Neural crest cell (in vitro differentiated cells): ENCODE measurements at places on chromosomes 4 and X.

DNA sequence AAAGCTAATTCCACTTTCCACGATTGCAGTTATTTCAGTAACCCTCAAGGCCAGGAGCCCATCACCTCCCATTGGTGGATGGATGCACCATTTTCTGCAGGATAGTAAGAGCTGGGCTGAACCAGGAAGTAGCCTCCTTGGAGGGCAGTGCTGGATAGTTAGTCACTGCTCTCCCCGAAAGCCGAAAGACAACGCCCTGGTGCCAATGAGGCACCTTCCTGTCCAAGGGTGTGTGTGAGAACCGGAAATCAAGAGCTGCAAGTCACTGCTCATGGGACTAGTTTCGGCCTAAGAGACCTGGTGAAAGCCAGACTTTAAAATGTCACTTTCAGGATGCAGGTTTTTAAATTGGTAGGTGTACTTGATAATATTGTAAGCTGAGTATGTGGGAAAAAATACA, 203.8 kb upstream of the HS3ST1 start:
- DNase-seq, result no peak

DNA sequence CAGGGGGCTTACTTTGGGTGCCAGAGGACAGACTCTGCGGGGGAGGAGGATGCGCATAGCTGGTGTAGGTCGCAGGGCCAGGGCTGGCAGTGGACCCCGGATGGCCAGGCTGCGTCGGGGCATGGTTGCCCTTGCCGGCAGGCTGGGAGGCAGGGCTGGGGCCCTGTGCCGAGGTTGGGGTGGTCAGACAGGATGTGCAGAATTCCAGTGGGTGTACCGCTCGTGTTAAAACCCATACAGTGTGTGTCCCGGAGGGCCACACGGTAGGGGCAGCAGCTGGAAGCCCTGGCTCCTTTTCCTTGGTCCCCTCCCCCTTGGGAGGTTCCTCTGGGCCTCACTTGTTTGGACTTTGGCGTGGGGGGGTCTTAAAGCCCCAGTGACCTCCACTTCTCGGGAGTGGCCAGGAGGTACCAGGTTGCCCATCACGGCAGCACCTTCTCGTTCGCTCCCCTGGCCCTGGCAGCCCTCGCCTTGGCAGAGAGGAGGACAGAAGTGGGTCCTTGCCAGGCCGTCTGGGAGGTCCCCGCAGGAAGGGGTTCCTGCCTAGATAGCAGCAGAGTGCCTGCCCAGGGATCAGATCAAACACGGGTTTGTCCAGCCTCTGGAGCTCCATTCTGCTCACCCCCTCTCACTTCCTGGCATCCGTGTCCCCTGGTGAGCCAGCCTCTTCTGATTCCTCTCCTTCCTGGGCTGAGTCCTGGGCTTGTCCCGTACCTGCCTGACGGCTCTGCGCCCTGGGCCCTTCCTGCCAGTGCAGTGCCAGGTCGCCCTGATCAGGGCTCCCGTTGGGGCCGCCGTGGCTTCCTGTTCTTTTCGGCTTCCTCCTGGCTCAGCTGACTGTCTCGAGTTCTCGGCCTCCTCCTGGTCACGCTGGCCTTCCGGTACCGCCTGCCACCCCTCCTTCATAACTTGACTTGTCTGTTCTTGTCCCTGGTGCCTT, 56.7 kb upstream of the HGFAC start:
- DNase-seq, result no peak

- no peak for DNase-seq
Measured at GRCh38 chr4:174211622-174212044, 71.8 kb downstream of the FBXO8 start.

GRCh38 chrX:116863029-116863428, 400.3 kb upstream of the CT83 start:
- DNase-seq, result no peak

- no peak for DNase-seq
Measured at GRCh38 chrX:28590396-28590795, 3.1 kb downstream of the IL1RAPL1 start.

DNA sequence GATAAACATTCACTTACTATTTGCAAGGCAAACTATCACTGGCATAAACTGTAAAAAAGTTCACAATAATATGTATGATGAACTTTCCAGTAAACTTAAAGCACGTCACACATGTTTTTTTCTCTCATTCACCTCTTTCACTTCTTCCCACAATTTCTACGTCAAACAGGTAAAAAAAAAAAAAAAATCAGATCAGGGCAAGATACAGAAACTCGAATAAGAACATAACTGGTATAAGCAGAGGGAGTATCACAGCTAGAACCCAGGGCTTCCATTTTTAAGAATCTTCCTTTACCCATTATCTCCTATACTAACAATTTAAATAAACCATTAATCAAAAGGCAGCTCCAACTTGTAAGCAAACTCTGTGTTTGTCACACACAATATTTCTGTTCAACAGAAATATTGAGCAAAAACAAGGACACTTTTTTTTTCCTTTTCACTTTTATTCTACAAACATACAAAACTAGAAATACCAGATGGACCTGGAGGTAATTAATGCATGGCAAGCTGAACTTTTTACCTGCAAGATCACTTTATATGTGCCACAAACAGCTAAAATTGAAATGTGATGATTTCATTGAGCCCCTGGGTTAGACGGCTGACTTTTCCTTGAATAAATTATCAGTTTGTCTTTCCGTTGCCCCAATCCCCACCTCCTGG, 47.5 kb upstream of the NSUN7 start:
- no peak for DNase-seq

DNA sequence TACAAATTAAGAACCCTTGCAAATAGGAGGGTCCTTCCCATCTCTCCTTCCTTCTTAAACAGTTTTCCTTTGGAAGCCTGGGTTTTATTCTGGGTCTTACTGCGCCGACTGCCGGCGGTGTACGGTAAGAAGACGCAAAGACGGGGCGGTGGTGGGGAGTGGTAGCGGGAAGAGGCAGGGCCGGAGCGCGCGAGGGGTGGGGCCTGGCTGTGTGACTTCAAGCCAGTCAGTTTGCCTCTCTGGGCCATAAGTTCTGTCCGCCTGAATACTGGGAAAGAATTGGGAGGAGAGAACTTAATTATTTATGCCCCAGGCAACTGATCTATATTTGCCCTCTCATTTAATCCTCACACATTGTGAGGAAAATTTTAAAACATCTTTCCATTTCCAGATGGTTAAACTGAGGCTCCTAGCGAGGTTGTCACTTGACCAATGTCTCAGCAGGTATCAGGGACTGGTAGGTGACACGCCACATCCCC, 726 bp upstream of the KANTR start:
- peak; percentile 64 for DNase-seq

- no peak for DNase-seq
Measured at GRCh38 chr4:149987330-149988086, 90.7 kb upstream of the DCLK2 start.

DNA sequence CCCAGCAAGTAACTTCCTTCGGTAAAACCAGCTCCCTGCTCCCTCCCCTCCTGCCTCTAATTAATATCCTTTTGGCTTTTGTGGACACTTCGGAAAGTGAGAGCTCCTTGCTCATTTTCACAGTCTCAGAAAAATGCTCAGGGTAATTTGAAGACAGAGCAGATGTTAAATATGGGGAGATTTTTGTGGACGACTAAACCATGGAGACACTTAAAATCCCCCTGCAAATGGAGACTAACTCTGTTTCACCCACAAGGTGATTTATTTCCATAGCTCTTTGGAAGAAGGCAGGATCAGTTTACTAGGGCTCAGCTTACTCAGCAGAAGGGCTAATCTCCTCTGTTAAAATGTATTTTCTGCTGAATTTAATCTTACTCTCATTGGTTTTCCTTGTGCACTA, 12.2 kb upstream of the AMOT start:
- DNase-seq, result no peak

- no peak for DNase-seq
Measured at GRCh38 chr4:81712714-81713113, 241.0 kb upstream of the RASGEF1B start.

DNA sequence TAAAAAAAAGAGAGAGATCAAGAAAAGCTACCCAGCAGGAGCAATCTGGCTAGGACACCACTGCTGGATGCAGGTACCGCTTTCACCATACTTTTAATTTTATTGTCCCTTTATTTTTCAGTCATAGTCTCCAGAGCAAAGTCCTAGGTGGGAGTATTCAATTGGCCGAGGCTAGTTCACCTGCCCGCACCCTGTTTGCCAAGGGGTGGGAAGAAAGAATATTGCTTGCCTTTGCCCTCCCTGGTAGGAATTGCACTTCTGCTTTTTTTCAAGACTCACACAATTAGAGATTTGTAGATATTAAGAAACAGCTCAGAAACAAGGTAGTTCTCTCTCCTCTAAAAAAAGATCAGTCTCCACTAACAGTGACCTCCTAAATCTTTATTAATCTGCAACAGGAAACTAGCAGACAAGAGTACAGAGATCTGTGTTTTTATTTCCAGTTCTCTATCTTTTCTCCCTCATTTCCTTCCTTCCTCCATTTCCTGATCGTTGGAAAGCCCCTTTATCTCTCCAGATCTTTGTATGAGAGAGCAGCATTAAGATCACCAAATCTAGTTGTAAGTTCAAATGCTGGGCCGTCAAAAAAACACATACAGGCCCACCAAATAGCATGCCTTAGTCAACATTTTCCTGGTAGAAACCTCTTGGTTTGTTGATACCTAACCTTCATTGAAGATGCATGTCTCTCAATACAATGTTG, 9.4 kb upstream of the RPGR start:
- DNase-seq, result no peak

GRCh38 chrX:153600921-153601320, 2.0 kb upstream of the CCNQ start:
- DNase-seq, result no peak

GRCh38 chr4:21697583-21697982, 251.0 kb downstream of the KCNIP4 start:
- DNase-seq, result peak; percentile 1

DNA sequence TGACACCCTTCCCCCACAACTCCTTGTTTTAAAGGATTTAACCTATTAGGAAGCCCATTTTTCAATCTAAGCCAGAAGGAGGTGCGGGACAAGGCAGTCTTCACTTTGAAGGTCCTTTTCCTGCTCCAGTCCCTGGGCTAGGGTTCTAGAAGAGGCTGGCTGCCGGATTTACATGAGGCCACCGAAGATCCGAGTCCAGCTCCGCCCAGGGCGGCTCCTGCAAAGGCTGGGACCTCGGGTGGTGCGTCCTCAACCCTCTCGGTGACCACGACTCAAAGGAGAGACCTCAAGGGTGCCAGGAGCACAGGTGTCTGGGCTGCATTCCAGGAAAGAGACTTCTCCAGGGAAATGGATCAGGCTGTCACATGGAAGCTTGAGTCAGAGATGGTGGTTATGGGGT, 471.6 kb downstream of the PCDH19 start:
- no peak for DNase-seq

DNA sequence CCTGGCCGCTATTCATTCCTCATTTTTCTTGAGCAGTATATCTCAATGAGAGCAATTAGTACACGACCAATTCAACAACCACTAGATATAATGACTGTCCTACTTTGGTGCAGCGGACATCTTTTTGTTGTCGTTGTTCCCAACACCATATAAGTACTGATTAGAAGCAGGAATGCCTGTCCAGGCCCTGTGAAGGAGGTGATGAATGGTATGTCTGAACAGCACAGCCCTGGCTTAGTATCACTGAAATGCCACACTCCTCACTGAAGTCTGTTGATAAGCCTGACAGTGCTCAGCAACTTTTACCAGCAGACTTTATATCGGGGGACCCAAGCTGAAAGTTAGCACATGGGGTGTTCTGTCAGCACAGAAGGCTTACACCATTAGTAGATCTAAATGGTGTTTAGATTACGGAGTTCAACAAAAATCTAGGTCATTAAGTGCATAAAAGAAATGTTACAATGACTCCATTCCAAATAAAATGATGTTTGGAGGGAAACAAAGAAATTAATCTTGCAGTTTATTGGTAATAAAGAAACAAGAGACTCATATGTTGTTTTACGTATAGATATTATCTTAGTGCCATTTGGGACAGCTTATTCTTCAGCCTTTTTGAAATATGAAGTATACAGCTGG, 228.3 kb upstream of the TTC29 start:
- DNase-seq, result no peak

DNA sequence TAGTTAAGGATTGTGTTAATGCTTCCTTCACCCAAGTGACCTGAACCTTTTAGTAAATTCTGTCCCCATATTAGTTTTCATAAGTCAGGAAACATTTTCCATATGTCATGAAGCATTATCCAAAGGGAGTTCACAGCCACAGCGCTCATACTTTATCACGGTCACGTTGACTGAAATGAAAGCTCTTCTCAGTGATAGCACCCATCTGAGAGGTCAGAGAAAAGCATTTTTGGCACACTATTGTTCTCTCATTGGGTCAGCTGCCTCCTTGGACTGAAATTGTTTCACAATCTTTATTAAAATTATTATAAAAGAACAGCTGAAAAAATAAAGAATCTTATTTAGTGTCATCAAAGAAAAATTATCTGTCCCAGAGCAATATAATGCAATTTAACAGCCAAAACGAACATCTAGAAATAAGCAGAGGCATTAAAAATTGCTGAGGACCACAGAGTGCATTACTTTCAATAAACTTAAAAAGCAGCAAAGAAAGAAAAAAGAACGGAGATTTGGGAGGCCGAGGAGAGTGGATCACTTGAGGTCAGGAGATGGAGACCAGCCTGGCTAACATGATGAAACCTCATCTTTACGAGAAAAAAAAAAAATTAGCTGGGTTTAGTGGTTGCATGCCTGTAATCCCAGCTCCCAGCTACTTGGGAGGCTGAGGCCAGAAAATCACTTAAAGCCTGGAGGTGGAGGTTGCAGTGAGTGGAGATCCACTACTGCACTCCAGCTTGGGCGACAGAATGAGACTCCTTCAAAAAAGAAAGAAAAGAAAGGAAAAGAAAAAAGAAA, 680.8 kb upstream of the FAM241A start:
- no peak for DNase-seq

DNA sequence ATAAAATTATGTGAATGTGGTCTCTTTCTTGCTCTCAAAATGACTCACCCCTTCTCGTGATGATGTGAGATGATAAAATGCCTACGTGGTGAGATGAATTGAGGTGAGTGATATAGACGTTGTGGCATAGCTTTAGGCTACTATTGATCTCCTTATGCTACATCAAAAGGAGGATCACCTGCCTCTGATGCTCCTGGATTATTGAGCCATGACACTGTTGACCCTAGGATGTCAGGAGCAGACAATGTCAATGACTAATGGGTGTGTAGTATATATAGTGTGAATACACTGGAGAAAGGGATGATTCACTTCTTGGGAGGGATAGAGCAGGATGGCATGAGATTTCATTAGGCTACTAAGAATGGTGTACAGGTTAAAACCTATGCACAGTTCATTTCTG, 210.7 kb upstream of the PRPS2 start:
- DNase-seq, result no peak

GRCh38 chr4:130395871-130396270, 1299.9 kb downstream of the C4orf33 start:
- no peak for DNase-seq

DNA sequence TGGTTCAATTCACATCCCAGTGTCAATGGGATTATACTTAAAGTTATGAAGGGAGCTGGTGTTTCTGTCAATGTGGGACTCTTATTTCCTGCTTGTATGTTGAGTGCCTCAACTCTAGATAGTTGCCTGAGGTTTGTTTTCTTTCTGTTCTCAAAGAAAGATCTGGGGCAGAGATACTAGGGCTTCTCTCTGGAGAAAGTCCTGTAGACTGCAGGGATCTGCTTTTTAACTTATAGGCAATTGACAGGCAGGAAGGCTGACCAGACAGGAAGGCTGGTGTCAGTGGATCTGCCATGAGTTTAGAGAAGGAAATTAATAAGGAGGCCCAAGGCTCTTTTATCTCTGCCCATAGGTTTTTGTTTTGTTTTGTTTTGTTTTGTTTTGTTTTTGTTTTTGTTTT, 64.0 kb upstream of the PRKX start:
- no peak for DNase-seq
